Left renal pelvis (tissue), 4 donors: ENCODE measurements at places on chromosomes 7 and 10.

DNA sequence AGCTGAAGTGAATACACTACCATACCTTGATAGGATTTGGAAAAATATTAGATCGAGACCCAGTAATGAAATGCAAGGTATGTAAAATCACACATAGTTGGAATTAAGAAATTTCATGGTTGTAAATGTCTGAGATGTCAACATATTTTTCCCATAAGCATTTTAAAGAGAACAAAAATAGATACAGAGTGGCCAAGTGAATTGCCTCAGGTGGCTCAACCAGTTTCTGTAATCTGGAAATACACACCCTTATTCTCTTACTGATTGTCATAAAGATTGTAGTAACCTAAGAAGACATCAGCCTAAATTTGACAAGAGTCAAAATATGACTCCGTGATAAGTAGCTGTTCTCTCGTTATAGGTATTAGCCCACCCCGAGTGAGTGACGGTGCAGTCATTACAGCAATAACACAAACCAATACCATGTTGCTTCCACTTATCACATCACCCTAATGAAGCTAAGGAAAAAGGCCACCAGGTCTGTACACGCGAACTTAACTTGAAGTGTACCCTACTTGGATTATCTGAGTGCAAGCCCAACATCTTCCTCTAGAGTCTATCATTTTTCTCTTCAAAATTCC, 23.4 kb downstream of the PIK3AP1 start:
- DNase-seq = no peak

DNA sequence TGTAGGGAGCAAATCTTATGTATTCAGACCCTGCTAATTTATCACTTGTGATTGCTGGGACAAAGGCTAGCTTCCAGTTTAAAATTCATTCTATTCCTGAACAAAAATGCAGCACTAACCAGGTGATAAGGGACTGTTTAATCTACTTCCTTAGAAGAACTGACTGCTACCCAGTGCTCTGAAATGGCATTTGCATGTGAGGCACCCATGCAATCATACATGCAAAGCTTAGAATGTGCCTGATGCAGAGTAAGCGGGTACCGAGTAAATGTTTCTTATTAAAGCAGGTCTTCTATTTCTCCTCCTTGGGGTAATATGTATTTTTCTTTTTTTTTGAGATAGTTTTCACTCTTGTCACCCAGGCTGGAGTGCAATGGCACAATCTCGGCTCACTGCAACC, 54.5 kb downstream of the NEURL1 start:
- DNase-seq = no peak

- DNase-seq = no peak
Measured at GRCh38 chr7:71784781-71785180, 627.4 kb downstream of the CALN1 start.

GRCh38 chr10:126062131-126063032, 166.0 kb downstream of the FANK1 start:
- DNase-seq = no peak

- no peak for DNase-seq
Measured at GRCh38 chr7:51261117-51261835, 55.3 kb downstream of the COBL start.

GRCh38 chr10:84412482-84412881, 84.1 kb downstream of the CCSER2 start:
- no peak for DNase-seq

- no peak for DNase-seq
Measured at GRCh38 chr7:34091321-34091917, 186.1 kb downstream of the BMPER start.

- no peak for DNase-seq
Measured at GRCh38 chr7:82443036-82443546, 486 bp downstream of the CACNA2D1 start.

DNA sequence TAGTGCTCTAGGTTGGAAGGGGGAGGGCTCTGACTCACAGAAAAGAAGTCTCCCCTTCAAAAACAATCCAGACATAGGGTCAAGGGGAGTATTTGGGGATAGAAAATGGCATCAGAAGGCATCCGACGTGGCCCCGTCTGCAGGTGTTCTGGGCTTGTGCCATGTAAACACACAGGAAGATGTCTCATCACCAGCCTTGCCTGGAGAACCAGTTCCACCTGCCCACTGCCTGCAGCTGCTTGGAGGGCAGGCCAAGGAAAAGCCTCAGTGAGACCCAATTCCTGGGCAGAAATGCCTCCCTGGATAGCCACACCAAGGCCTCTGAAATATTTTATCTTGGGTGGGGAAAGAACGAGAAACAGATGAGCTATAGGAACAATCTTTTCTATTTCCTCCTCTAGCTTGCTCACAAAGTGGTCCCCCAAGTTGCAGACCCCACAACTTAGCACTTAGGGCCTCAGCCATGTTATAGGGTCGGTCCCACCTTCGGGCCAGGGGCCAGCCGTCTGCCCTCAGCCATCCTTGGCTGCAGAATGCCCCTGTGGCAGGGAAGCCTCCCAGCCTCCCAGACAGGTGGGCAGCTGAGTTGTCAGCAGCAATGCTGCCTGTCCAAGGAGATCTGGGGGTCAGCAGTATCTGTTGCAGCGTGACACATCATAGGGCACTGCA, 54.3 kb upstream of the ECHDC3 start:
- DNase-seq = no peak

GRCh38 chr10:42776681-42777080, 5.9 kb upstream of the BMS1 start:
- DNase-seq = no peak

DNA sequence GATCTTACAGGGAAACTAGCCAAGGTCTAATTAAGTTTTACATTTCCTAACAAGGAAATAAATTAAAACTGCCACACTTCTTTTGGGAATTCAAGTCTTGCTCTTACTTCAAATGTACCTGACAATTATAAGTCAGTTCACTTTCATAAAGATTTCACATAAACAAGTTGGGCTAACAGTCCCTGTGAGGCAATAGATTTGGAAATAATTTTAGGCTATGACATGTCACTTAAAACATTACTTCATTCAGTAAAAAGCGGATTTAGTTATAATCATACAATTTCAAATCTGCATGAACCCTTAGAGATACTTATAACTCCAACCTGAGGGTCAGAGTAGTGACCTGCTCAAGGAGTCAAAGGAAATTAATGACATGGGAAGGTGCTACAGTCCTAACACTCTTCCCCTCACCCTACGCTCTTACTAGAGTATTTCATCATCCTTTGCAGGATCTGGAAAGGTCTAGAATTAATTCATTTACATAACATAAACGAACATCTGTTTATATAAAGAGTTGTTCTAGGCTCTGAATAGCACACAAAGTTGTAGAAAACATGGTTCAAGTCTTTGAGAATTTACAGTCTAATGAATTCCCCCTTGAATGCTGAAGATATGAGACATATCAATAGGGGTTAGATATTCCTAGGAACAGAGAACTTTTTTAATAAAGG, 32.3 kb upstream of the DNAJB12 start:
- no peak for DNase-seq

- no peak for DNase-seq
Measured at GRCh38 chr10:129163531-129163930, 303.5 kb upstream of the MGMT start.

DNA sequence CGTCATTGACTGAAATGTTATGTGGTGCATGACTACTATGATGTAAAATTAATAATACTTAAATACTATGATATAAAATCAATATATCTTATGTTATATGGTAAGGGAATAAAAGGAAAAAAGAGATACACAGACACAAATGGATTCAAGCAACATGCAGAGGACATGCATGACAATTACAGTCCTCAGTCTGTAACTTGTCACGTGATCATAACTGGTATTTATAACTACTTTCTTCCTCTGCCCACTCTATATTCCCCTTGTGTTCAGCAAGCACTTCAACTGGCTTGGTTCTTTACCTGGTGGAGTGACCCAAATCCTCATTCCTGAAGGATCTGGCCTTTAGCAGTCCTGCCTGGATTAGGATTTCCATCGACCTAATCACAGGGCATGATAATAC, 104.4 kb upstream of the FAM180A start:
- DNase-seq = no peak

DNA sequence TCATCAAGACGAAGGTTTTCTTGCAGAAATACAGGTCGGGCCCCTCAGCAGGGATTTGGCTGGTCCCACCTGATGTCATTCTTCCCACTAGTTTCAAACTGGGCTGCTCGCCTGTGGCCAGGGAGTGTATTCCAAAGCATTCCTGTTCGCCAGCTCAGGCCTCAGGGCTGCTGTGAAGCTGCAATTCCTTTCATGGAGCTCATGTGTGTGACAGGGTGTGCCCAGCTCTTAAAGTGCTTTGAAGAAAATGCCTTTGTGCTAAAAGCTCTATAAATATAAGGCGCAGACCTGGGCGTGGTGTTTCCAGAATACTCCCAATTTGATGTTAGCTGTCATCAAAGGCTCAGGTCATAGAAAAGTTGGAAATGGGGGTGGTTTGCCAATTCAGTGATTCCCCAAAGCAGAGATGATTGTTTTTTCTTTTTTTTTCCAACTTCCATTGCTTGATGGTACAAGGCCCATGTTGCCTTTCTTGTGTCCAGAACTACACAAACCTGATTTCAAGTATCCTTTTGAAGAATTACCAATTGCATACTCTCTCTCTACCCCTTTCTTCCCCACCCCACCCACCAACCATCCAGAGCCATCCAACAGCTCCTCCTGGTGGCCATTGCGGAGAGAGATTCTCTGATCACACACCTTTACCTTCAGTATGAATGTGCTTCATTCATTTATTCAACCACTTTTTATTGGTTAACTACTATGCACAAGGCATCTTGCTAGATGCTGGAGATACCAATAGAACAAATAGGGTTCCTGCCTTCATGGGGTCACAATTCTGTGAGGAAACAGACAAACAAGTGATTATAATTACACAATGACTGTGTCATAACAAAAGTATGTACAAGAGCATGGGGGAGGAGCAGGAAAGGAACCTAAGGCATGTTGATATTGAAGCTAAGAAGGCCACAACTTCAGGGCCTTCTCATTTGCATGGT, 297.3 kb upstream of the LYZL1 start:
- DNase-seq = no peak

DNA sequence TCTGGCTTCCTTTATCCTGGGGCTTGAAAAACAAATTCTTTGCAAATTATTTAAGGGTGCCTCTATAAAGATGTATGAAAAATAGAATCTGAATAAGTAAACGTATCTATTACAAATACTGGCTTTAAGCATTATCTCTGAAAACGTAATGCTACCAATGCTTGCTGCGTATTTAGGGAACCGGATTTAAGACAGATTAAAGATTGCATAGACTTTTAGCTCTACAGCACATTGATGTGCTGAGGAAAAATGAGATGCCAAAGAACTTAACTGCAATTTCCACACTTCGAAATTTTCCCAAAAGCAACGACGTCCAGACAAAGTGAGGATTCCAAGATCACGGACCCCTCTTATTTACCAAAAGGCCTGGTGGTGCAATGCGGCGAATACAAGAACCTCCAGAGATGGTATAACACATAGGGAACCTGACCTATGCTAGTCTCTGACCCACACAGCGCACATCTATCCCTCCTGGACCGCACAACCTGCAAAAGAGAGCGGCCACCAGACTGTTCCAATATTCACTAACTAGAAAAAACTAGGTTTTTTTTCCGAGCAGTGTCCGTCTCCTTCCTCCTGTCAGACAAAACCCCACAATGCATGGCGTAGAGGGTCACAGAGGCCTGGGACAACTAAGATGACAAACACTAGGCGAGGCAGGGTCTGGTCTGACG, 34.3 kb upstream of the PHF14 start:
- DNase-seq = no peak

DNA sequence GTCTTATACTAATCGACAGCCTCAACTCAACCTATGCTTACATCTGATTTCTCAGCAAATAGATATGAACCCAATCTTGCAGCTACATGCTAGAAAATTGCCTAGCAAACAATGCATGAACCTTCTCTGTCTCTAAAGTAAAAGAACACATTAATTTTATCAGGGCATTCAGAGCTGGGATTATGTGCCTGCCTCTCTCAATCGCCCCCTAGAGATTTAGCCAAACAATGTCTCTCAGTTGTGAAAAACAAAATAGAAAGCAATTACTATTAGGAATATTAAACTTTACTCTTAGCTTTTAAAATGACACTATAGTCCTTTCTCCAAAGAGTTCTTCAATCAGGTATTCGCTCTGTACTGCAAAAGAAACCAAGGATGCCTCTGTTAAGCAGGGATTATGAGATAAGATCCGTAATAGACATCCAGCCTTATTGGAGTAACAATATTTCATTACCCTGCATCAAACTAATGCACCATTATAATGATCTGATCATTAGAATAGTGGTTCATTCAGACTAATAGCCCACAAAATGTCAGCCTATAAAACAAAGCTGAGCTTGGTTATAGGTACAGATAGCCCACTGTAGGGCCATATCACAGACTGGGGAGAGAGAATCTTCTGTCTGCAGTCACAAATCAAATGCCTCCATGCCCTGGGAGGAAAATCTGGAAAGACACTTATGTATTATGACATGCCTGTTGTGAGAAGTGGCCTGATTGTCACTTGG, 736.9 kb downstream of the PARD3 start:
- no peak for DNase-seq

GRCh38 chr10:102869258-102870198, at the start of gene AS3MT:
Gene AS3MT, plus strand, starts transcription at chr10:102869470. Its CDS starts 123 bp downstream, at chr10:102869593.
- no peak for DNase-seq

DNA sequence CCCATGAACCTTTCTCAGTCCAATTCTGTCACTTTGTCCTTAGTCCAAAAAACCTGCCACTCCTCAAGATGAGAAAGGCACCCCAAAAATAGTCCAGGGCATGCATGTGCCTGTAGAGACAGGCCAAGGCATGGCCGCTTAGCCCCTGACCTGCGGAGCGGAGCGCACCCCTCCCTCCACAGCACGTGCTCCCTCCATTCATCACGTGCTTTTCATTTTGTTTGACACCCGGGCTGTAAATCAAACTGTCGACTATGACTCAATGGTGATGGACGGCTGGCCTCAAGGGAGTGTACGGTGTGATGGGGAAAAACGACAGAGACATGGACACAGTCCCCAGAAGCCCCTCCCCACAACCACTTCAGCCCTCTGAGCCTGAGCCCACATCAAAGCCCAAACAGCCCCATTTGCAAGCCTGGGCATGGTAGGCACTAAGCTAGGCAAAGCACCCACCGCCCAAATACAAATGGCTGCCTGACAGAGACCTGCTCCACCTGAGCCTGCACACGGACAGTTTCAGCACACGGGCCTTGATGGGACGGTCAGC, 90.6 kb downstream of the ZRANB1 start:
- DNase-seq = no peak
